ENCODE measurements at places on chromosomes 4 and X.
A peak's percentile ranks its signal among the peaks of the same experiment; 100 is the strongest.

GRCh38 chr4:74424111-74424510 lies 20.8 kb upstream of the AREG start:
- DNase-seq, result no peak

GRCh38 chrX:72492499-72492898 lies 80.1 kb downstream of the HDAC8 start:
- no peak for DNase-seq

DNA sequence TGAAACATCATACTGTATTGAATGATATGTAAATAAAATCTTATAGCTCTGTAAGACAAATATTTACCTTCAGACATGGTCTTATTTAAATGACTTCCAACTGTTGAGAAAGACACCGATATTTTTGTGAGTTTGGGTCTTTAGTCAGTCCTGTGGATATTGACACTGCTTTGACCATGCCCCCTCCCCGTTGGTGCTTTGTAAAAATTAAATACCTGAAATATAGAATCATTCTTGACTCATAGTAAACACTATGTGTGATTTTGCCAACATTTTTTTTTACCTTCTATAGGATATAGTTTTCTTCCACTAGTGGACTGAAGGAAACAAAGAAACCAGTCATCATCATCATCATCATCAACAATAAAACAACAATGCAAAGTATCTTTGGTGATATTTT lies 114.3 kb upstream of the HS3ST1 start:
- DNase-seq, result no peak

GRCh38 chr4:57080781-57081650 lies 29.2 kb downstream of the IGFBP7 start:
- DNase-seq, result peak; percentile 100

GRCh38 chr4:129176864-129177263 lies 80.9 kb downstream of the C4orf33 start:
- DNase-seq, result no peak

DNA sequence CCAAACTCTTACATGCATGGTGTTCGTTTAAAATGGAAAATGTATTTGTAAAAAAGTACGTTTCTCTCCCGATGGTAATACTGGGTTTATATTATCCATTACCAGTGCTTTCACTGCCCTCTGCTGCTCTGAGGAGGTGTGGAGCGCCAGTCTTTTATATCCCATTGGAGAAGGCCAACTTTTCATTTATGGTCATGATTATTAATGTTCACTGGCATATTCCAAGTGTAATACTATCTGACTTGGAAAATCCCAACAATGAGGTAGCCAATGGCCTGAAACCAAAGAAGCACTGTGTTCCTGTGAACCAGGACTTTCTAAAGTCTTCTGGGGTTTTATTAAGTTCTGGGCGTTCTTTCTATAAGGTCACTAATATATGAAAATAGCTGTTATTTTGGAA lies 80.7 kb downstream of the SYNPO2 start:
- peak; percentile 80 for DNase-seq

DNA sequence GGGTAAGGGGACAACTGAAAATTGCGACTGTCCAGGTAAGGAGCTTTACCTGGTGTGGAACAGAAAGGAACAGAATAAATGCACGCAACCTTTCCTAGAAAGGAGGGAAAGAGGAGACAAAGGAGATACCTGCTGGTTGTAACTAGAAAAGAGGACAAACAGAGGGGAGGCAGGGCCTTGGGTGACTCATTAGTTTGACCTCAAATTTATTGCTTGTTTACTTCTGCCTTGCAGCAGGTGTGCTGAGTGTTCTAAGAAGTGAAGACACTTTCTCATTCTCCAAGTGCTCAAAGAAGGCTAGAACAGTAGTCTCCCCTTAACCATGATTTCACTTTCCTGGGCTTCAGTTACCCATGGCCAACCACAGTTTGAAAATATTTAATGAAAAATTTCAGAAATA lies 123.1 kb upstream of the BOD1L1 start:
- no peak for DNase-seq

GRCh38 chr4:25320336-25320735 lies 7.8 kb downstream of the ZCCHC4 start:
- DNase-seq, result no peak

GRCh38 chr4:74453829-74454742 lies 9.2 kb downstream of the AREG start:
- DNase-seq, result no peak

- peak; percentile 52 for DNase-seq
Observed at GRCh38 chr4:142098900-142099545, 462.6 kb downstream of the IL15 start.

GRCh38 chr4:152729466-152729865 lies 49.7 kb upstream of the TMEM154 start:
- no peak for DNase-seq

DNA sequence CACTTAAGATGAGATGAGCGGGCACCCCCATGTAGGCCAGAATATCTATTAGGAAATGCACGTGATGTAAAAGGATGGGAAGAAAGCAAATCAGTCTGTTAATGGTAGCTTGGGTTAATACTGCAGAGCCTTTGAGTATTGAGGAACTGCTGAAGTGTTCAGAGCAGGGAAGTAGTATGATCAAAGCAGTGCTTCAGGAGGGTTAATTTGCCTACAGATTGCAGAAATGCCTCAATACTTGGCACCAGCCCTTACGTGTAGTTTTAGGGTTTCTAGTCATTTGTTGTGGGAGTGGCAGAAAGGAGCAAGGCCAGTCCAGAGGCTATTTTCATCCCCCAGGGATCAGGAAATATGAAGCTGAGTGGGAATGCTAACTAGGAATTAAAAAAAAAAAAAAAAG lies 19.7 kb downstream of the ZFX start:
- peak; percentile 46 for DNase-seq

DNA sequence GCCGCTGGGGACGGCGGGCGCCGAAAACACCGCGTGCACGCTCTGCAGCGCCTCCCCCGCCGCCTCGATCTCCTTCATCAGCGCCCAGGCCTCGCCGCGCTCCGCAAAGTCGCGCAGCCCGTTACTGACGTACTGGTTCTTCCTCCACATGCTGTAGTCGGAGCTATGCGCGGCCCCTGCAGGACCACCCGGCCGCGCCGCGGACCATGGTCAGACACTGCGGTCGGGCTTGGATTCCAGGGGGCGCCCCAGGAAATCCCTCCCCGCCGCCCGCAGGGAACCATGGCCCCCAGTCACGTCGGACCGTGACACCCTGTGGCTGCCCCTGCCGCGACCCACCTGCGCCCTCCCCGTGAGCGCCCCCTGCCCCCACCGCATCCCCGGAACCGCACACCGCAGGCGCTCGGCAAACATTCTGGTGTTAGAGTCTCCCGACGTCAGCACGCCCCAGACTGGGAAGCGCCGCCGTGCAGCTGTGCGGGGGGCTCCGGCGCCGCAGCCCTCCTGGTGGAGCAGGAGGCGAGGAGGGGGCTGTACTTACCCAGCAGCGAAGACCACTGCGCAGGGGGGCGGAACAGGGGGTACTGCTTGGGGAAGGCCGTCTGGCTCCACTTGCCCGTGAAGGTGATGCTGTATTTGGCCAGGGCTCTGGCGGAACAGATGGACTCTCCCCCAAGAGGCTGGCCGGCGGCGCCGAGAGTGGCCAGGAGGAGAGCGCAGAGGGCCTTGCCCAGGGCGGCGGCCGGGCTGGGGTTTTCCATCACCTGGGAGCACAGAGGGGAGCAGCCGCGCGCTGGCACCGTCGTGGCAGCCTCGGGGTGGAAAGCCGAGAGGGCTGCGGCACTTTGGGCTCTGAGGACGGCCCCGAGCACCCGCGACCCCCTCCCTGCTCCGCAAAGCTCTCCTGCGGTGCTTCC lies 814 bp downstream of the SPON2 start:
- DNase-seq, result no peak

DNA sequence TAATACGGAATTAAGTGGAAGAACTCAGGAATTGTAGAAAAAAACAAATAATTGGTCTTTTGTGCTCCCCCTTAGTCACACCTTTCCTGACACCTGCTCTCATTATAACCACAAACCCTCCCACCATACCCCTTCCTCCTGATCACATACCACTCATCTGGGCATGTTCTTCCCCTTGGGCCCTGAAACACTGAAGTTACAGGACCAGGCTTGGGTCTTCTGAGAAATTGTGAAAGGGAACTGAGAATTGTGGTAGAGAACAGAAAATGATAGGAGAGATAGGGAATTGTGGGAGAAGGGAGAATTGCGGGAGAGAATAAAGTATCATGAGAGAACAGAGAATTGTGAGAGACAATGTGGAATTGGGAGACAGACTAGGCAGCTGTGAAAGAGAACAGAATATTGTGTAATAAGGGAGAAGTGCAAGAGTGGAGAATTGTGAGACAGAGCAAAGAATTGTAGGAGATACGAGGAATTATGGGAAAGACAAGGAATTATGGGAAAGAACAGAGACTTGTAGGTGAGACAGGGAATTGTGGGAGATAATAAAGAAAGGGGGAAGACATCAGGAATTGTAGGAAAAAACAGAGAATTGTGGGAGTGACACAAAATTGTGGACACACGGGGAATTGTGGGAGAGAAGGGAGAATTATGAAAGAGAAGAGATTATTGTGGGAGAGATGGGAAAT lies 2.7 kb upstream of the HCCS start:
- DNase-seq, result no peak

DNA sequence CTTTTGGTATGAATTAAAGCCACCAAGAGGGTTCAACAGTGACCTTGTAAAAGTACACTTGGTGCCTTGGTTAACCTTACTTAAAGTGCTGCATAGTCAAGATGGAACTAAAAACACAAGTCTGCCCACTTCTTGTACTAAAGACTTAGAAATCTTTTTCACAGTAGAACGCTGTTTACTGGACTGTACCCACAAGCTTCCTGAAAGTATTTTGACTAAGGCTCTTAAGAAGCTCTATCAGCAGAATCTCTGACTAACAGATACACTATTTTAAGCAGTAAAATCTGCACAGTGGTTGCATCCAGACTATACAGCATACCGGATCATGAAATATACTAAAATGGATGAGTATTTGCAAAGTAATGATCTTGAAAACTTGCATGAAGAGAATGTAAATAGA lies 7.2 kb downstream of the RAB28 start:
- DNase-seq, result peak; percentile 38

GRCh38 chr4:658681-659667 lies 15.1 kb downstream of the ATP5ME start:
- no peak for DNase-seq

DNA sequence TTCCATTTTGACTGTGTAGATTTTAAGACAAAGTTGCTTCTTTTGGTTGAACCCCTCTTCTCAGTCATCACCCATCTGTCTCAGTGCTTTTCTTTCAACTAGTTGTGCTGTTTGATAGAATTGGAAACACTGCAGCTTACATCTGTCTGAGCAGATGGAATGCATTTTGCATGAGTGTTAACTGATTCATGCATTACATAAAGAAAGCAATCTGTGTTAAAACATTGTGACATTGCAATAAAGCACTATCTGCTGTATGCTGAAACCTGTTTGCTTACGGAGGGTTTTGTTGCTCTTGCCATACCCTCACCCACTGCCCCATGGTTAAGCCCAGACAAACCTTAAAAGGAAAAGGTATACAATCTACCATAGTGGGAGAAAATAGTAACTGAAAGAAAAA lies 47.4 kb downstream of the NRK start:
- DNase-seq, result peak; percentile 69

DNA sequence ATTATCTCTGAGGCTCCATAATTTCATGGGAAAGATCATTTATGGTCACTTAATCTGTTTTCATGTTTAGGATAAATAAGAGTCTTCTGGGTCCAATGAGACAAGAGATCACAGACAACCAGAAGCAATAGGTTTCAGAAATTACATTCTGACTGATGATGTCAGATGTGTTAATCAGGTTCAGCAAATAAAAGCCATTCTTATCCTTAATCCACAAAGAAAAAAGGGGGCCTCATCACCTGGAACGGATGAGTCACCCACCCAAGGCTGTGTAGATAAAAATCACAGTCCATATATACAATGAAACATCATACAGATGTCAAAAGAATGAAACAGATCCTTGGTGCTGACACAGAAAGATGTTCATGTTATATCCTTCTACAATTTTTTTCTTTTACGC lies 36.6 kb downstream of the SYTL4 start:
- no peak for DNase-seq

DNA sequence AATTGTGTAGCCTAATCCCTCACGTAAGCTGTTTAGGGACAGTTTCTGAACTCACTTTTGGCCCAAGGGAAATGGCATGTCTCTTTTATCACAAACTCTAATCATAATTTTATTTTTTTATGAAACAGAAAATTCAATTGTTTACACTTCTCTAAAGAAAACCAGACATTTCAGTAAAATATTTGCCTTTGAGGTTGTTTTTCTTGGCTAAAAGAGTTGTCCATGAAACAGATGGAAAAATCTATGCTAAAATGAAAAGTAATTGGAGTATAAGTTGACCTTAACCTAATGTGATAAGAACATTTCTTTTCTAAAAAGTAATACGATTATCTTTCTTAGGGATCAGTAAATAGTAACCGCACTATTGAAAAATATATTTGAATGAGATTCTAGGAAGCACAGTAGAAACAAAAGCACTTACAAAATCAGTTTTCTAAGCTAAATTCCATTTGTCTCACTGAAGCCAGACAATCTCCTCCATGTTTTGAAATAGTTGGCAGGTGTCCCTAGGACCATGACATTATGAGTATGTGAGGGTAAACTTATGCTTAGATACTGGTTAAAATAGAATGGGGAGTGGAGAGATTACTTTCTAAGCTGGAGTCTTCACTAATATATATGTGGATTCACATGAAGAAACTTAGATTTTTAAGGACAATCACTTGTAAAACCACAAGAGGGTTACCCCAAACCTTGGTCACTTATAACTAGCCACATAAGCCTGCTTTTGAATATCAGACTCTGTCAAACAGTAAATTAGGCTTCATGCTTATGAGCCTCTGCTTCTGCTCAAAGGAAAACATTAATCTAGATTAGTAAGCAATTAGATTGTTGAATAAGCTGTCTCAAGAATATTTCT lies 20.1 kb upstream of the TET2 start:
- no peak for DNase-seq

DNA sequence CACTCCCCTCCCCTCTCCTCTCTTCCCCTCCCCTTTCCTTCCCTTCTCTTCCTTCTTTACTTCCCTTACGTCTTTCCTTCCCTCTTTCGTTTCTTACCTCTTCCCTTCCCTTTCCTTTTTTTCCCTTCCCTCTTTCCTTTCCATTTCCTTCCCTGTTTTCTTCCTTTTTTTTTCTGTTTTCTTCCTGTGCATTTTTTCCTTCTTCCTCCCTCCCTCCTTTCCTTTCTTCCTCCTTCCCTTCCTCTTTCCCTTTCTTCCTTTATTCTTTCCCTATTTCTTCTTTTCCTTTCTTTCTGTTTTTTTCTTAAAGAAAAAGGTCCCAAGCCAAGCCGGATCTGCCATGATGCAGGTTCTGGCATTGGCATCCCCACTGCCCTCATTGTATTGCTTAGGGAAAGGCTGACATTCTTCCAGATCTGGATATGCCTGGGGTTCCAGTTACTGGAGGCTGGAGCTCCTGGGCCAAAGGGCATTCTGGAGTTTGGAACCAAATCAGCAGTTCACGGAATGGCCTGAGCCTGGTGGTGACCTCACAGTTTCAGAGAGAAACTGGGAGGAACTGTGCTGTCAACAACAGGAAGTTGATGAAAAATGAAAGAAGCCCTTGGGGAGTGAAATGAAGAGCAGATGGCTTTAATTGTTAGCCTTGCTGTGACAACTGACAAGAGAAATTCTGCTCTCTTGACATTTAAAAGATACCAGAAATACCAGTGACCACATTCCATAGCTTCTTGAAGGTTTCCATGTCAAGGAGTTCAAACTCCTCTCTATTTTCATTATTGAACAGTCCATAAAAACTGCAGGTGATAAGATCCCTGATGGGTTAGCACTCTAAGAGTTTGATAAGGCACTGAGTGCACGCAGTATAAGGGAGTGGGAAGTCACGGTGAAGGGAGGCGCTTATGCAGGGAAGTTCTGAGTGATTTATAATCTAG lies 622.1 kb downstream of the SPRY1 start:
- peak; percentile 85 for DNase-seq

GRCh38 chrX:119488749-119489148 lies 20.5 kb downstream of the SLC25A5 start:
- peak; percentile 54 for DNase-seq
